ENCODE measurements at places on chromosomes 16 and 17.

- no peak for DNase-seq
Observed at GRCh38 chr17:18328643-18329204, 13.6 kb downstream of the SMCR8 start.

DNA sequence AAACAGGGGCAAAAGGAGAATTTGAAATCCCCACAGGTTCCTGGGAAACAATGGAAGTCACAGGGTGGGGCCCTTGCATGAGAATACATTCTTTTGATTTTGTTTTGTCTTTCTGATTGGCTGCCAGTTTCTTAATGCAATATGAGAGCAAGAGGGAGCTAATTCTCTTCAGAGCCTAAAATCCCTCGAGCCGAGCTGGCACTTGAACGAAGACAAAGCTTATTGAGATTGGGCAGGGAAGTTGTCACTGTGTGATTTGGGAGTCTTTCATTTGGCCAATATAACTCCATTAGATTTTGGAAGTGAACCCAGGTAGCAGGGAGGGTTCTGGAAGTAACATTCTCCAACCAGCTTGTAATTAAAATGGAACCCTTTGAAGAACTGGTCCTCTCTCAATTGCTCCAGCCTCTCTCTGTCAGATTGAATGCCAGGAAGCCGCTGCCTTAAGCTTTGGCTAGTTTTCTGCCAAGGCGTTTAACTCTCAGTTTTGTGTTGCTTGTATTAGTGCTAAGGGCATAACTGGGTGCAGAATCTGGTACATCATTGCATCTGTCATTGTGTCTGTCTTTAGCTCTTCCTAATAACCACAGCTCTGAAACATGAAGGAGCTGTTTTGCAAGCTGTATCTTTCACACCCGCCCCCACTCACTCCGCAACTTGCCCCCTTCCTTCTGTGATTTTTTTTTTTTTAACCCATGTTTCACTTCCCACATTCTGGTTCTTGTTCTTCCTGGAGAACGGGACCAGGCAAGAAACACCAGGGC, 272.0 kb downstream of the MAF start:
- no peak for DNase-seq

GRCh38 chr16:72635694-72636093, 412.2 kb downstream of the ZFHX3 start:
- DNase-seq: no peak

GRCh38 chr17:57603546-57603945, 141.6 kb downstream of the CCDC182 start:
- DNase-seq: no peak

GRCh38 chr17:14461227-14461548, 160.3 kb downstream of the HS3ST3B1 start:
- no peak for DNase-seq

DNA sequence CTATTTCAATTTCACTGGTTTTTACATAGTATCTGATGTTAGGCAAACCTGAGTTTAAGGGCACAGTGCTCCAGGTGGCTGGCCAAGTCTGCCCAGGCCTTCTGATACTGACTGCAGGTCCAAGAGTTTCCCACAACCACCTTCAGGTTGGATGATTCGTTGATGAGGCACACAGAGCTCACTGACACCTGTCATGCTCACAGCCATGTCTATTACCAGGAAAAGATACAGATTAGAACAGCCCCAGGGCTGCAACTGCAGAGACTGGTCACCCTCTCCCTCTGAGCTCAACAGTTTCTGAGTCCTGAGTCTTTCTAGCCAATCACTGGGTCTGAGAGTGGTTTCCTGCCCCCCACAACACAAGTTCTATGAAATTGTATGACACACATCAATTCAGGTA, 37.2 kb downstream of the MEAK7 start:
- DNase-seq: no peak

DNA sequence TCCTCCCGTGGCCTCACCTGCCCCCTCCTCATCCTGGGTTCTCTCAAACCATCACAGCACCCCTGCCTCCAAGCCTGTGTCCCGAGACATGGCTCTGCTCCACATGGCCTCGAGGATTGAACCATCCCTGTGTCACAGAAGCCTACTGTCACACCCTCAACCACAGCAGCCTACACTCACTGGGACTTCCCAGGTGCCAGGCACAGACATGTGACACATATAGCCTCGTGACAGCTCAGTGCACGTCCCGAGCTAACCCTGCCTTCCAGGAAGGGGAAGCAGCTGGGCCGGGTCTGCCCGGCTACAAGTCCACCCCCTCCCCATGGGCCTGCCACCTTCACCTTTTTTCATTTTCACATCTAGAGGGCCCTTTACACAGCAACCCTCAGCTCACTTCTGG, 238.3 kb downstream of the CPPED1 start:
- no peak for DNase-seq

DNA sequence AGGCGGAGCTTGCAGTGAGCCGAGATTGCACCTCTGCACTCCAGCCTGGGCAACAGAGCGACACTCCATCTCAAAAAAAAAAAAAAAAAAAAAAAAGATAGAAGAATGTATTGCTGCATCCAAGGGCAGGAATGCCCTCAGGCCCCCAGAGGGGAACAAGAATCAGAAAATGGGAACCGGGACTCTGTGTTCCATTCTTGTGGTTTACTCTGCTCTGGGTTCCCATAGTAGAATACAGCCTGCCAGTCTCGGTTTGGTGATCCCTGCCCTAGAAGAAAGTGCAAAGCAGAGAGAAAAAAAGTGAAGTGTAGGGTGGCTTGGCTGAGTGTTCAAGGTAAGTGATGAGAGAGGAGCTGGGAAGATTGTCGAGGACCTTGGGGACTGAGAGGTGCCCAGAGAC, 27.4 kb upstream of the KDM6B start:
- DNase-seq: no peak

DNA sequence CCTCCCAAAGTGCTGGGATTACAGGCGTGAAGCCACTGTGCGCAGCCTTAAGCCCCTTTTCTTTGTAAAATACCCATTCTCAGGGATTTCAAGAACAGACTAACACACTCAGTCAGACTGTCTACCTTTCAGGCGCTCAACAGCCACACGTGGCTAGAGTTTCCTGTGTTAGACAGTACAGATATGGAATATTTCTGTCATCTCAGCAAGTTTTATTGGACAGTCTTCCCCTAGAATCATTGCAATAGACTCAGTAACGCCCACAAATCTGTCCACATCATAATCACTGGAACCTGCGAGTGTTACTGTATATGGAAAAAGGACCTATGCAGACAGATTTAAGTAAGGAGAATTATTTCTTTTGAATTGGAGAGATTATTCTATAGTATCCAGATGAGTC, 160.5 kb downstream of the RBFOX1 start:
- DNase-seq: no peak

GRCh38 chr17:42282478-42283080, 5.7 kb upstream of the STAT5A start:
- no peak for DNase-seq

DNA sequence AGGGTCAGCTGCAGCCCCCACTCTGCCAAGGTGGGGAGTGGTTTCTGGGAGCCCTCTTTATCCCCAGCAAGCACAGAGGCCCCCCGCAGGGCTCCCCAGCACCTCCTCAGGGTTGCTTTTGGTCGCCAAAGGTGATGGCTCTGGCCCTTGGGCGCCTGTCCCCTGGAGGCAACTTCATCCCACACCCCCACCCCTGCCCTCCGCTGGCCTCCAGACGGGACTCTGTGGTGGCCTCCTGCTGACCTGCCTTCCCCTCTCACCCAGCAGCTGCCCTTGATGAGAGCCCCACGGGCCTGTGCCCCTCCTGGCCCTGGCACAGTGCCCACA, 7.8 kb upstream of the RHOT2 start:
- DNase-seq: no peak

GRCh38 chr17:66675991-66676371, 158.9 kb upstream of the CACNG5 start:
- DNase-seq: no peak

GRCh38 chr16:57066625-57067024, 25.8 kb upstream of the CPNE2 start:
- DNase-seq: no peak

DNA sequence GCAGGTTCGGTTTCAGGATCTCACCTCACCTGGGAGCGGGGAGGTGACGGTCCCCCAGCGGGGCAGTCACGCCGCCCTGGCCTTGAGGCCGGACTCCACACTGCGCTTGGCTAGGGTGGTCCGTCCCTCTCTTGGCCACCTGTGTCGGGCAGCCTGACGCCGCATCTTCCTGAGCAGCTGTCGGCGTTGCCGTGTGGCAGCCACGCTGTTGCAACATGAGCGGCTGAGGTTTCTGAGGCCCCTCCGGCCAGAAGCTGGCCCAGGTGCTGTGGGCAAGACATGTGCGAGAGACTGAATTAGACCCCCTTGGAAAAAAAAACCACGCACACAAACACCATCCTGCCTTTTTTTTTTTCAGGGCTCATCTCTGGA, 49.2 kb downstream of the IRF8 start:
- no peak for DNase-seq

DNA sequence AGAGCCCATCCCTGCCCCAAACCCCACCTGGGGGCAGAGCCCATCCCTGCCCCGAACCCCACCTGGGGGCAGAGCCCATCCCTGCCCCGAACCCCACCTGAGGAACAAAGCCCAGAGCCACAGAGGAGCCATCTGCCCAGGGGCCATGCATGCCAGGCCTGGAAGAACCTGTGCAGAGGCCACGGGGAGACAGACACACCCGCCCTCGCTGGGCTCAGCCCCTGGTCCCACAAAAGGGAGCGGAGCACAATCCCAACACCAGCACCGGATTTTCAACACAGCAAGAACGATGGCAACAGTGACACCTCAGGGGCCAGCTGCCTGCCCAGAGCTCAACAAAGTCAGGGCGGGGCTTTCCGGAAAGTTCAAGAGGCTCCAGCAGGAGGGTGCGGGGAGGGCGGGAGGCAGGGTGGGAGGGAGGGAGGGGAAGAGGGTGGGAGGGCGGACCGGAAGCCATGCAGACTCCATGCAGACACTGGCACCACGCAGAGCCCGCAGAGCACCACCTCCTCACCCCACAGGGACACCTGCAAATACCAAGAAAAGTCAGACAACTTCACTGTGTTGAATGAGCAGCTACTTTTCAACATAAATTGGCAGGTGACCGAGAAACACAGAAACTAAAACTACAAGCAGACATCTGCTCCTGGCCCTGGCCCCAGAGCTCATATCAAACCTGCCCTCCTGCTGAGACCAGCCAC, 27.9 kb upstream of the C16orf95 start:
- DNase-seq: no peak

- DNase-seq: no peak
Observed at GRCh38 chr17:35903451-35903850, 23.3 kb upstream of the CCL5 start.

DNA sequence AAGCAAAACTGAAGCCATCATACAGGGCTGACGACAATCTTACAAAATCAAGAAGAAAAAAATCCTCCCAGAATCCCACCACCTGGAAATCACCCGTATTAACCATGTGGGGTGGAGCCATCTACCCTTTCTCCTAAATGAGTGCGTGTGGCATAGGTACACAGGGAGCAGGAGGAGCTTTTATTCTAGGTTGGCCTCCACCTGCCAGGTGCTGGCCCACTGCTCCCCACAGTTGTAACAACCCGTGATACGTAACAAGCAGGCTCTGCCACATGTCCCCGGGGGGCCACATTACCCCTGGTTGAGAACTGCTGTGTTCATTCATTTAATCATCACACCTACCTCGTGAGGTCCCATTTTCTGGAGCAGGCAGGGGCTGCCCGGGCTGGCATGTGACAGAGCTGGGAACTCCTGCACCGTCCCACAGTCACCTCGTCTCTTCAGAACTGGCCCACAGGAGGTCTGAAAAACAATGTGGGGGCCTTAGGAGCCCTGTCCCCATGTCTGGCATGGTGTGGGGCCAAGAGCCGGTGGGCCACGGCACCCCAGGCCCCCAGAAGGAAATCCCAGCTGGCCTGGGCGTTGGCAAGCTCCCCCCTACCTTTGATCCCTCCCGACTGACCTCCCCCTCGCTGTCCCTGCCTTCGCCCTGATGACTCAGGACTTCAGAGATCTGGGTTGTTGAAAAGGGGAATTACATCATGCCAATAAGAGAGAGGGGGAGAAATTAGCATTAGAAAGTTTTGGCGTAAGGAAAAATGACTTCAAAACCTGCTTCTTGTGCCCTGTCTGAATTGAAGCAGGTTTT, 12.9 kb downstream of the CMIP start:
- no peak for DNase-seq

GRCh38 chr16:47523342-47524006, 62.3 kb downstream of the PHKB start:
- DNase-seq: no peak

GRCh38 chr17:73029991-73030390, 62.5 kb downstream of the SLC39A11 start:
- no peak for DNase-seq

DNA sequence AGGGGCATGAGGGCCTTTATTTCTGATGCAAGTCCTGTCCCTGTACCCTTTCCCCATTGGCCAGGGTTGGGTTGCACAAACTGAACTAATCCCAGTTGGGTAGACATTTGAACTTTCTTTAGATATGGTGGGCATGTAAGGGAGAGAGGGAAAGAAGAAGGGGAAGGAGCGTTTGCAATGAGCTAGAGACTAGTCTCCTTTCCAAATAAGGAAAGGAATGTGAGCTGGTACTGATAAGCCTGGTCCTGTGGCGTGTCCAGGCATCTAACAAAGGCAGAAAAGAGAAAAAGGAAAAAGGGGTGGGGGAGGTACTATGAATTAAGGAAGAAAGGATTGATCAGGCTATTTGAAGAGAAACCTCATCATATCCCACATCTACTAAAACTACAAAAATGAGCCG, 20.3 kb downstream of the CHMP6 start:
- DNase-seq: no peak

DNA sequence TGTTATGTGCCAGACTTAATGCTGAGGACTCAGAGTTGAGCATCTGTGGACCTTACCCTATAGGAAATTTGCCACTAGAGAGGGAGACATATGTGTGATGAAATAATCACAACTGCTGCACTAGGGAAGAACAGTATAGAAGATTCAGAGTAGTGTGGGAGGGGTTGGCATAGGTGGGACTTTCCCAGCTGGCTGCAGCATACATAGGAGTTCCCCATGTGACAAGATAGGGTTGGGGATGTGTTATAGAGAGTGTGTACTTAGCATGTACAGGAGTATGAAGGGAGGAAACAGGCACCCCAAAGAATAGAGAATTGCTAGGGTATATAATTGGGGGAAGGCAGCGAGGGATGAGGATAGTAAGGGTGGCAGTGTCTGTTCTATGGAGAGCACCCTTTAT, 2.9 kb downstream of the NUP93 start:
- DNase-seq: no peak

GRCh38 chr16:5891296-5891695, 793.7 kb upstream of the EEF2KMT start:
- DNase-seq: no peak

GRCh38 chr17:68584581-68585303, 16.4 kb downstream of the FAM20A start:
- DNase-seq: no peak

- no peak for DNase-seq
Observed at GRCh38 chr16:66899945-66900710, 18.6 kb downstream of the CDH16 start.

DNA sequence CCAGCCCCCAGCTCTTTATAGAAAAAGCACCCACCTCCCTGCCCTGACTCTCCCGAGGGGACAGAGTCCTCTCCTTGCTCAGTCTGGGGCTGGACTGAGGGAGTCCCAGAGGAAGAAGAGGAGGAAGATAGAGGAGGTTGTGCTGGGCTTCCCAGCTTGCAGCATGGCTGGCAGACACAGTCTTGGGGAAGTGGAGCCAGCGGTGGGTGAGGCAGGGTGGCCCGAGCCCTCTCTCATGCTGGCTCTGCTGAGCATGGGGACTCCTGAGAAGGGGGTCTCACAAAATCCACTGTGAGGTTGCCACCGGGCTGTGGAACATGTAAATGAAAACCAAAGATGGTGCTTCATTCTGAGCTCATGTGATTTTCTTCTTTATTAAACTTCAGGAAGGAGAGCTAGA, 398.5 kb downstream of the SLC39A11 start:
- DNase-seq: no peak

- no peak for DNase-seq
Observed at GRCh38 chr17:51010173-51010675, 110.4 kb downstream of the SPAG9 start.
